ENCODE measurements at places on chromosomes 12 and 14.

GRCh38 chr12:42590330-42590934 is 886 bp upstream of the PRICKLE1 start:
- DNase-seq, result no peak

DNA sequence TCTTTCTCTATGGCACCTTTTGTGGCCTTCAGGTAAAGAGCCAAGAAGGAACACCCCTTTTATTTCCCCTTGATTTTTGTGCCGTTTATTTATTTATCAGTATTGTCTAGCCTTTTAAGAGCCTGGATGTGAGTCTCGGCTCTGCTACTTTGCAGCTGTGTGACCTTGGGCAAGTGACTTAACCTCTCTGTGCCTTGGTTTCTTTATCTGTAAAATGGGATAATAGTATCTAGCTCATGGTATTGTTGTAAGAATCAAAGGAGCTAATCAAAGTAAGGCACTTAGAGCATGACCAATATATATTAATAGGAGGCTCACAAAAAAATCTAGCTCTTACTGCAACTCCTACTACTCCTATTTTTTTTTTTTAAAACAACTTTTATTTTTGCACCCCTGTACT is 179.7 kb downstream of the CHST11 start:
- no peak for DNase-seq

DNA sequence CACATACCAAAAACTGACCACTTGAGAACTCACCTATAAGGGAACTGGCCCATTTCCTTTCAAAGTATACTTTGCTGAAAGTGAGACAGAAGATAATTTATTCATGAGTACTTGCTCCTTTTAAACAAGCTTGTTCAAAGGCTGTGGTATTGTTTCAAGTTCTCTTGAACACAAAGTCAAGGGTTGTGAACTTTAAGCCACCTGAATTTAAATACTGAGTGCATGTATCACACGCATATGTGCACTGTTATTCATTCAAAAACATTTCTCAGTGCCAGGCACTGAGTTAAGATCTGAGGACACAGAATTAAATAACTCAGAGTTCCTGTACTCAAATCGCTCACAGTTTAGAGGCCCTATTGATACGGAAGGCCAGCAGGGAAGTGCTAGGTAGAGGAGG is 19.1 kb upstream of the LDHB start:
- no peak for DNase-seq

DNA sequence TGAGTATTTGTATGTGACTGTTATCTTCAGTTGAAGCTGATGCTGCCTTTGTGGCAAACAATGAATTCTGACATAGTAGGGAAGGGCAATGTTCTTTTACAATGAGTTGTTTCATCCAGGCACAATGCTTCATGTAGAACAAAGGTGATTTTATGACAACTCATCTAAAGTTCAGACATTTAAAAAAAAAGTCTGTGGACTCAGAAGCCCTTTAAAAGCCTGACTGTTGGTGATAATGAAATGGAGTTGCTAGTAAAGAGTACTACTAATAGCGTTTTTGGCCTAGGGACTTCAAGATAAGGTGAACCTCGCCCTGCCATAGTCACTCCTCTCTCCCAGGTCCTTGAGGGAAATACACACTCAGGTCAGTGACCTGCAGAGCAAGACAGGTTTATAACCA is 105.1 kb downstream of the AKAP6 start:
- DNase-seq, result no peak

- no peak for DNase-seq
Measured at GRCh38 chr14:68894123-68894522, 85.0 kb downstream of the ACTN1 start.

DNA sequence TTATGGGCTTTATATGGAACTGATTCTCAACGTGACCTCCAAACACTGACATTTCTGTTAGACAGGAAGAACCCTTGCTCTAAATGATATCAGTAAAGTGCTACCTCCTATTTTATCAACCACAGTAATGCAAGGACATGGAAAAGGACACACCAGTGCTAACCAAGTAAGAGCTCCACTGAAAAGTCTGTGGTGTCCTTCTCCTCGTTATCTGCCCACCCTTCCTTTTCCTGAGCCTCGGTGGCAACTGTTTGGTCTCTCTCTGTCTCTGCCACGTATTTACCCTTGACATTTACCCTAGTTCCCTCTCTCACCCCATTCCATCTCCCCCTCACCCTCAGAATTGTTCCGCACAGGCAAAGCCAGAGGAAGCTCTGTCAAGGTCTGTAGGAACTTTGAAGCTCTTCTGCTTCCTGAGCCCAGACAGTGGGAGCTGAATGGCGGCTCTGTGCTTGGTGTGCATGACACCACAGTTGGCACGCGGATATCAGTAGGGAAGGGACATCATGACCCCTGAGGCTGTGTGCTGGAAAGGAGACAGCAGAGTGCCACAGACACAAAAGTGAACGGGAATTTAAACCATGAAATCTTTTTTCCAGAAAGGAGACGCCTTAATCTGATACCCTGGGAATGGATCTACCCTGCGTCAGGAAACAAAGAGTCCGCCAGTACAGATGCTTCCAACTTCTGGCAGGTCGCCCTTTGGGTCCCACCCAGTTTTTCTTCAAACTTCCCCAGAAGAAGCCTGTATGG is 50.8 kb downstream of the NTN4 start:
- no peak for DNase-seq

DNA sequence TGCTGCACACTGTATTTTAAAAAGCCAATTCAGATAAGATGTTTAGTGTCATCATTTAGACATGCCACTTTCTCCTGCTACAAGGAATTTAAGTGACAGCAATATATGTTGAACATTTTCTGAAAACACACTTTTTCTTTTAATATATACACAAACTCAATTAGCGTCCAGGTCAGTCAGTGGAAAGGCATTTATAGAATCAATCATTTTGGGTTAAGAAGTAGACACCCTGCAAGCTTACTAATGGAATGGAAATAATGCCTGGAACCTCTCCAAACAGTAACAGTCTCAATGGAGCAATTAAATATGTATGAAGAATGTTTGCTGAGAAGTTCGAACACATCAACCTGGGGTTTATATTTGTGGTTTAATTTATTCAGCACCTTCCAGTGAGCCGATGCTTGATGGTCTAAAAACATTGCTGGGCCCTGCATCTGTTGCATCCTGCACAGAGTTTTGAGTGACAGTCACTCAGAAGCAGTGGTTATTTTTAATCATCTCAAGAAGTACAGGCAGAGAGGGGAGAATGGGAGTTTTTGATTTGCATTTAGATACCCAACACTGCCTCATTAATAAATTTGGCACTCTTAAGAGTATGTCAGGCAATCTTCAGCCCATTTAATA is 410.7 kb downstream of the TMEM117 start:
- no peak for DNase-seq

GRCh38 chr14:91059576-91060350 is 678 bp downstream of the RPS6KA5 start:
- peak; percentile 28 for DNase-seq

- DNase-seq, result no peak
Measured at GRCh38 chr12:125999628-126000027, 934.4 kb downstream of the AACS start.

DNA sequence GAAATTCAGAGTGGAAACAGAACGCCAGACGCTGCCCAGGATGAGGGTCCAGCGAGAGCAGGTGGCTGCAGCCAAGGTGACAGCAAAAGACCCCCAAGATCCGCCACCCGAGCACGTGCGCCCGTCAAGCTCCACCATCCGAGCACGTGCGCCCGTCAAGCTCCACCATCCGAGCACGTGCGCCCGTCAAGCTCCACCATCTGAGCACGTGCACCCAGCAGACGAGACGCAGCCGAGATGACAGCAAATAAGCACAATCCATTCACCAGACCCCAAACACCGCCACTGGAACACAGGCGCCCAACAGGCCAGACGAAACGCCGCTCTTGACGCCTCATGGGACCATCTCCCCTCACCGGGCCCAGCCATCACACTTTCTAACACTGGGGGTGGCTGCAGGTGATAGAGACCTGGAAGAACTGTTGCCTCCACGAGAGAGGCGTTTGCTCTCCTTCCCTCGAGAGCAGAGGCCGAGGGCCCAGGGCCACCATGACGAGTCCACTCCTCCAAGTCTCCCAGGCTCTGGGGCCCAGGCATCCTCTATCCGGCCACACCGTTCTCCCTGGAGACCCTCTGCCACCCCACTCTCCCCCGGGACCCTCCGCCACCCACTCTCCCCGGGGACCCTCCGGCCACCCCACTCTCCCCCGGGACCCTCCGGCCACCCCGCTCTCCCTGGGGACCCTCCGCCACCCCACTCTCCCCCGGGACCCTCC is 62.1 kb upstream of the GALNT9 start:
- no peak for DNase-seq

DNA sequence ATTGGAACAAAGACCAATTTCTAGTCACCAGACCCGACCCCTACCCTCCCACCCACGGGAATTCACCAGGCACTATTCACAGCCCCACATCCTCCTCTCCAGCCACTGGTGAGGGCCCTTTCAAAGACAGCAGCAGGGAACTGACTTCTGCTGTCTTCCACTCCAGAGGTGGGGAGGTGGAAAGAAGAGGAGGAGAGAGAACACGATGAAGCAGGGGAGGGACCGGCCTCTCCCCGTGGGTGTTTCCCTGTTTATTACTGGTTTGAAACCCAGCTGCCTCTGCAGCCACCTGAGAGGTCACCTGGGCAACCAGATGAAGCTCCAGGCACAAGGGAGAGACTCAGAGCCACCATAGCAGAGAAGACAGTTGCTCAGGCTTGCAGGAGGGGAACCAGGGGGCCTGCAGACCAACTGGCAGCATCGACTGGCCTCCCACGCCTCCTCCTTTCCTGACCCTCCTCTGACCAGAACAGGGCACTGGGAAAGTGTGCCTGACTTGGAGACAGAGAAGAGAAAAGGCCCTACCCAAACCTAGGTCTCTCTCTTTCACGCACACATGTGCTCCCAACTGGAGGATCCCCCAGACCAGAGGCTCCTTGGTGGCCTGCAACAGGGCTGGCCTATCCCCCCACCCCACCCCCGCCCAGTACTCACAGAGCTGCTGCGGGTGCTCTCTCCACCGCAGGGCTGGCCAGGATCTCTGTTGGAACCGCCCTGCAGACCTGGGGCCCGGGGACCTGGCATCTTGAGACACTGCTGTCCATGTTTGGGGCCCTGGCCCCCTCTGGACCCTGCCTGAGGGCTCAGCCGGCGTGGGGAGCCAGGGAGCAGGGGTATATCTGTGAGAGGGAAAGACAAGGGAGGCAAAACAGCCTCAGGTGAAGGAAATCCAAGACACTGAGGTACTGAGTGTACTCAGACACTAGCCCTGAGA is 22.8 kb downstream of the ANO2 start:
- no peak for DNase-seq
